ENCODE measurements at places on chromosomes 7 and 10.

GRCh38 chr7:11616466-11616865 is 215.5 kb downstream of the THSD7A start:
- no peak for DNase-seq

- no peak for DNase-seq
These were observed 59.5 kb downstream of the ASB13 start for GRCh38 chr10:5606864-5607263.

DNA sequence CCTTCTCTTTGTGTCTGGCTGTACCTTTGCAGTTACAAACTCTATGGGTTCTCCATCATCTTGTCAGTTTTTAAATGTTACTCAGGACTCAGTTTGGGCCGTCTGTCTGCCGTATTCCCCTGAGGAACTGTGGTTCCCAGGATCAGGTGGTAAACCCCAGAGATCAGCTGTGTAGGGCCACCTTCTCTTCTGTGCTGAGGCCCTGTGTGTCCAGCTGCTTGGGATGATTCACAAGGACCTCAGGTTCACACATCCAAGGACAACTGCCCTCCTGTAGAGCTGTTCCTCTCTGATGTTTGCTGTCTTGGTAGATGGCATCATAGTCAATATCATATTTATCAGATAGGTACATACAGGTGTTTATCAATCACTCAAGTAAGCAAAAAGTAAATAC is 24.5 kb downstream of the CUL1 start:
- DNase-seq: no peak

DNA sequence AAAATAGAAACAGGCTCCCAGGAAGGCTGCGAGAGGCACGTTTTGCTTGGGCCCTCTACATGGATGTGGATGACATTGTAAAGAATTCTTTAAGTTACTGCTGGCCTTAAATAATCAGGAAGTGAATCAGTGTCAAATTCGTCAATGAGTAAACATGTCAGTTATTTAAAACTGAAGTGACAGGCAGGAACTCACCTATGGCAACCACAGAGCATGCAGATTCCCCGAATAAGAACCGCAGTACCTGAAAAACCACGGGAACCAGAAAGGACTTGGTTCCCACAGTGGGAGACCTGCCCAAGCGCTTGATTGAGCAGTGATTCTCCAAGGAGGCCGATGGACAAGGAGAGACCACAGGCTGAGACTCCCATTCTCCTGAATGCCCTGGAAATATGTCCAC is 351.2 kb upstream of the AKR1E2 start:
- DNase-seq: no peak

GRCh38 chr10:58322835-58323209 is 12.0 kb upstream of the UBE2D1 start:
- DNase-seq: no peak

DNA sequence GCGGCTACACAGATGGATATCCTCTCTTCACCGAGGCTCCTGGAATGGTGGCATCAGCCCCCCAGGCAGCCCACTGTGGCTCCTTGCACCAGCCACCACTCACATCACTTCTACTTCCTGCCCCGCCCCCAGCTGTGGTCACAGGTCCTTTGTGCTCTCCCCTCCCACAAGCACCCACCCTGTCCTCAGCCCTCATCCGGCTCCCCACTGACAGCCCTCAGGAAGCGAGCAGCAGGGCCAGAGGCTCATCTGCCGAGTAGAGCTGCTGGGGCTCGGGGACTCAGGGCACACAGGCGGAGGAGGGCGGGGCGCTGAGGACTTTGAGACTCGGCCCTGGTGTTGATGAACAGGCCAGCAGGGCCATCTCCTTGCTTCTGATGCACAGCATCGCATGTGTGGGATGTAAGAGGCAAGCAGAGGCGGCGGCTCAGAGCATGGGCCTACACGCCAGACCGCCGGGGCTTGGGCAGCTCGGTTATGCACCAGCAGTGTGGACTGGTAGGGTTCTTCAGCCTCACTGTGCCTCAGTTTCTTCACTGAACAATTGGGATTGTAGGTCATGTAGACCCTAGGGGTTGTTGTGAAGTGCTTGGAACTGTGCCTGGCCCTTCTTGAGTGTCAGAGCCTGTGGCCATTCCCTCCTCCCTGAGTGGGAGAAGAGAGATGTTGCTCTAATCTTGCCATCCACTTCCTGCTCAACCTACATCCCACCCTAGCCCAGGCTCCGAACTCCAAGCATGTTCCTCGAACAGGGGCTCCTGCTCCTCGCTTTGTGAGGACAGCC is at the start of gene PRF1:
PRF1 (minus strand) TSS at position 77 of the 784 bp plus-strand sequence. CDS start 1,839 bp downstream, outside the sequence.
- DNase-seq: no peak

DNA sequence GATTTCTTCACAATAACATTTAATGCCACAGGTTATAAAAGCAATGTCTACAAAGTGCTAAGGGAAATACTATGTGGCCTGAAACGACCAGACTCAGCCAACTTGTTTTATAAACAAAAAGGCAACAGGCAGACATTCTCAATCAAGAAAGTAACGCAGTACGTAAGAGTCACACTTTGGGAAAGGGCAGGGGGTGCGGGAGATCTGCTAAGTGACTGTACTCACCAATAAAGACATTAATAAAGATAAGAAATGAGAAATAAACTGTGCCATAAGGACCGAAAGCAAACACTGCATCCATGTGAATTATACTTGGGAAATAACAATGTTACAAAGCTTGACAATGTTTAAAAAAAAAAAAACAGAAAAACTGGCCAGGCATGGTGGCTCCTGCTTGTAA is 25.5 kb downstream of the NSUN6 start:
- DNase-seq: no peak

DNA sequence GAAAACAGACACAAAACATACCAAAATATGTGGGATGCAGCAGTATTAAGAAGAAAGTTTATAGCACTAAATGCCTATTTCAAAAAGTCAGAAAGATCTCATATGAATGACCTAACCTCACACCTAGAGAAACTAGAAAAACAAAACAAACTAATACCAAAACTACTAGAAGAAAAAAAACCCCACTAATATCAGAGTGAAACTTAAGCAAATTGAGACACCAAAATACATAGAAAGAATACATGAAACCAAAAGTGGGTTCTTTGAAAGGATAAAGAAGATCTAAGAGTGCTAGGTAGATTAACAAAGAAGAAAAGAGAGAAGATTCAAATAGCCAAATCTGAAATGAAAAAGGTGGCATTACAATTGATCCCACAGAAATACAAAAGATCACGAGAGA is 494.1 kb downstream of the SH2D4B start:
- no peak for DNase-seq

- no peak for DNase-seq
These were observed 16.8 kb downstream of the OSBPL3 start for GRCh38 chr7:24963218-24963617.

DNA sequence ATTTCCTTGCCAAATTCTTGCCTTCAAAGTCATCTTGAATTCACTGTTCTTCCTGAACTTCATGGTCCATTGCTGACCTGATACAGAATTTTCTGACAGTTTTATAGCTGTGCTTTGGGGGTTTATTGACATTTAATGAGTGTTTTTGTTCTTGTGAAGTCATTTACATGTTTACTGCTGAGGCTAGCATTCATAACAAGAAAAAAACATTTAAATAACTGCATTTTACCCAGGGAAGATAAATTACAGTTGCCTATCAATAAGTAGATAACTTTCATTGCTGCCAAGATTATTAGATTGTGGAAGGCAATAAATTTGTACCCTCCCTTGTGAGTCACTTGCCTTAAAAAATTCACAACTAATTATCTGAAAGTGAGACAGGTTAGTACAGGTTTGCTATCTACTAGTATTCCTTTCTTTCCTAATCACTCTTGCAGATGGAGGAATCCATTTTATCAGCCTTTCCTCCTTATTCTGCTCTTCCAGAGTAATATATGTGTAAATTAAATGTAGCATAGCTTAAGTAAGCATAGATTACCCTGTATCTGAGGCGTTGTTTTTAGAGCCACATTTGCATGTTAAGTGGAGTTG is 178.4 kb downstream of the EXOC4 start:
- no peak for DNase-seq

- no peak for DNase-seq
These were observed 422.9 kb upstream of the SEMA3A start for GRCh38 chr7:84617265-84618030.

DNA sequence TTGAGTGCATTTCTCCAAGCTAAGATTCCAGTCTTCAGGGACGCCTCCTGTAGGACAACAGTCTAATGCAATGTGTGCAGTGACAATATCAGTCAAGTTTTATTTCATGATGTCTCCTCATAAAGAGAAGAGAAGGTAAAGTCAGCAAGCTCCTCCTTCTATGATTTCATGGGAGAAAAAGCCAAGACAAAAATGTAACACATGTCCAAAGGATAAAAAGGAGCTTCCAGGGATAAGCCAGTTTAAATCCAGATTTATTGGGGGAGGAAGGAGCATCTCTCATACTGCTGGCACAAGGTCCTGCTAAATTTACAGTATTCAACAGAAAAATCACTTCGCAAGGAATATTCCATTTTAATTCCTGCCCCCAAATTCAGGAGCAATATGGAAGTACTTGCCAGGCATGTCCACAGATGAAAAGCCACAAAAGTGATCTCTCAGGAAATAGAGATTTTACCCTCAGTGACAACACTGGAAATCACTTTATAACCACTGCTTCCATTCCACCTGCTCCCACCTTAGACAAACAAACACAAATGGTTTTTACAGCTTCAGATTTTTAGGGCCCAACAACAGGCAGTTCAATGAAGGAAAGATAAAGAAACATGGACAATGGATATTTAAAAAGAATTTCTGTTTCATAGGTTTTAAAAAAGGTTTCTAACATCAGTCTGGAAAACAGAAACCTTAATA is 677.5 kb upstream of the C7orf33 start:
- DNase-seq: no peak

DNA sequence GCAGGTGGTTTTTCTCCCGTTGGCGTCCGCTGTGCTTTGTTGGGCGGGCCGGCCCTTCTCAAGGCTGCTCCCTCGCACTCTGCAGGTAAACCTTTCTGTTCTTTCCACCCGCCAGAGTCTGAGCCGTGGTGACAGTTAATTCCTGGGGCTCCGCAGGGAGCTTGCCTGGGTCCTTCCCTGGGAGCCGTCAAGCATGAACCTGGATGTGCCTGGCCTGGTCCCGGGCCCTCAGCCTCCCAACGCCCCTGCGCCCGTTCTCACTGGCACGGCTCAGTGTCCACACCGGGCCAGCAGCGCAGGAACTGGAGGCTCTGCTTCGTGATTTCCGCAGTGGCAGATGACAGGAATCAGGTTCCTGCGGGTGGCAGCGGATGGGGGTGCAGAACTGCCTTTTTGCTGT is 10.9 kb upstream of the NKX6-2 start:
- no peak for DNase-seq
